ENCODE measurements at places on chromosomes 2 and 18.

- DNase-seq = no peak
Measured at GRCh38 chr2:190303647-190304046, 16.0 kb downstream of the HIBCH start.

GRCh38 chr18:58937071-58937886, 72.6 kb downstream of the ZNF532 start:
- DNase-seq = no peak

- DNase-seq = no peak
Measured at GRCh38 chr2:144751142-144751905, 231.4 kb upstream of the ZEB2 start.

- DNase-seq = no peak
Measured at GRCh38 chr2:4135765-4136164, 432.4 kb downstream of the DCDC2C start.

DNA sequence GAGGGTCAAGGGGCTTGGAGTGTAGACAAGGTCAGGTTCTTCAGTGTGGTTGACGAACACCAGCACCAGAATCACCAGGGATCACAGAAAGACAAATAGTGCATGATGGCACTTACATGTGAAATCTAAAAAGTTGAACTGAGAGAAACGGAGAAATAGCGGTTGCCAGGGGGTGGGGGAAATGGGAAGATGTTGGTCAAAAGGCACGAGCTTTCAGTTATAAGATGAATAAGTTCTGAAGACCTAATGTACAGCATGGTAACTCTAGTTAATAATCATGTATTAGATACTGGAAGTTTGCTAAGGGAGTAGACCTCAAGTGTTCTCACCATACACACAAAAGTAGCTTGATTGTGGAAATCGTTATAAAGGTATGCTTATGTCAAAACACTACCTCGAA, 43.7 kb upstream of the DARS1 start:
- no peak for DNase-seq

Data from endothelial cell (in vitro differentiated cells).